ENCODE measurements at places on chromosomes 11 and 22.

DNA sequence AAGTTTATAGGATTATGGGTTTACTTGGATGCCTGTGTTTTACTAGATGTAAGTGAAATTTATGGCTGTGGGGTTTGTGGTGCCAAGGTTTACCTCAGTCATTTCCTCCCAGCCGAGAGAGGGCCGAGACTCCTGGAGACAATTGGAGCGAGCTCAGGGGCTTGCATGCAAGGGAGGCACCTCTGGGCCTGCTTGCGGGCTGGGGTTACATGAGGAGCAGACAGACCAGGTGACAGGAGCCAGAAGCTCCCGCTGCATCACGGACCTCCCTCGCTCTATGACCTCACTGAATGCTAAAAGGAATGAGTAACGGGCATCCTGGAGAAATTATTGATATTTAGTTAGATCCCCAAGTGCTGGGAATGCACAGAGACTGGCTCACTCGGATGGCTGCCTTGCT, 275.2 kb upstream of the KIRREL3 start:
- no peak for DNase-seq

- no peak for DNase-seq
Observed at GRCh38 chr11:65764434-65764833, 16.3 kb downstream of the AP5B1 start.

- no peak for DNase-seq
Observed at GRCh38 chr11:80443177-80443576, 1002.3 kb upstream of the TENM4 start.

- DNase-seq, result no peak
Observed at GRCh38 chr11:67538306-67538705, 15.1 kb upstream of the CABP2 start.

DNA sequence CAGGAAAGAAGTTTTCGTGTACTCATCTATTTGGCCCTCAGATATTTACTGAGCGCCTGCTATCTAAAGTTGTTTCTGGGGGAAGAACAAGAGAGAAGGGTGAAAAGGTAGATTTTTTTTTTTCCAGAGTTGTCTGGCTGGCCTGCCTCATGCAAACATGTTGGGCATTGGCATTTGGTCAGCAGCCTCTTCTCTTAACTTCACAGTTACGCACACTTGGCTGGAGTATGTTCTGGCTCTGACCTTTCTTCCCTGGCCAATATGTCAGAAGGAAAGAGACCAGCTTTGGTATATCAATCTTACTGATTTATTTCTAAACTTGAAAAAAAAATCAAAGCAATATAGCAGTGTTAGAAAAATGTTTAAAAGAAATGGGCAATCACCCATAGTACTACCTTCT, 54.2 kb upstream of the GRAMD1B start:
- no peak for DNase-seq

DNA sequence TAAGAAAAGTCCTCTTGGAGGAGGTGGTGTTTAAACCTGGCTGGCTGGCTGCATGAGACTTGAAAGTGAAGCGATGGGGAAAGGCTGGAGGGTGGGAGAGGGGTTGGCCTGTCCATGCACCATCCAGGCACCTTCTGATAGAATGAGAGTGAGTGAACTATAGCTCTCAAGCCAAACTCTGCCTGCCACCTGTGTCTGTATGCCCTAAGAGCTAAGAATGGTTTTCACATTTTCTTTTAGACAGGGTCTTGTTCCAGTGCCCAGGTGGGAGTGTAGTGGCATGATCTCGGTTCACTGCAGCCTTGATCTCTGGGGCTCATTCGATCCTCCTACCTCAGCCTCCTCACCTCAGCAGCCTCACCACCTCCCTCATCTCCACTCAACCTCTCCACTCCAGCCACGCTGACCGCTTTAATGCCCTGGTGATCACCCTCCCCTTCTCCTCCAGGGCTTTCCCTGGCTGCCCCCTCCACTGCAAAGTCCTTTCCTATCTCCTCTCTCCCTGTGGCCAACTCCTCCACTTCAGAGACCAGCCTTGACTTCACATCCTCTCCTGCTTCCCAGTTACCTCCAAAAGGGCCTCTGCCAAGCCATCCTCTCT, 38.3 kb upstream of the DKK3 start:
- DNase-seq, result no peak

DNA sequence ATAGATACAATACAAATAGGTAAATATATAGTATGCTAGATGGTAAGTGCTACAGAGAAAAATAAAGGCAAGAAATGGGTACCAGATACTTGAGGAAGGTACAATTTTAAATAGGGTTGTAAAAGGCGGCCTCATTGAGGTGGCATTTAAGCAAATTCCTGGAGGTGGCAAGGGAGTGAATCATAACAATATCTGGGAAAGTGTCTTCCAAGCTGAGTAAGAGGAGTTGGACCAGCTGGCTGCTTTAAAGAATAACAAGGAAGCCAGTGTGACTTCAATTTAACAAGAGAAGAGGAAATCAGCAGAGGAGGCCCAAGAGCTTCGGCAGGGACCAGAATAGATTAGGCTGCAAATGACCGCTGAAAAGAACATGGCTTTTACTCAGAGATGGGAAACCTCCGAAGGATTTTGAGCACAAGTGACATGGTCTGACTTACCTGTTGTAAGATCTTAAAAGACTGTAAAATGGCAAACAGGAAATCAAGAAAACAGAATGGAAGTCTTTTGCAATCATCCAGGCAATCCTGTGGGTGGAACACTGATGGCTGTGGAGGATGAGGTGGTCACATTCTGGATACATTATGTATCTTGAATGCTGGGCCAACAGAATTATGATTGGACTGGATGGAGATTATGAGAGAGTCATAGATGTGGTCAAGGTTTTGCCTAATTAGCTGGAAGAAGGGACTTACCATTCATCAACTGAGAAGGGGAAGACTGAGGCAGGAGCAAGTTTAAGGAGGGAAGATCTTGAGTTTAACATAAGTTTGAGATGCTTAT, 77.2 kb downstream of the RDX start:
- DNase-seq, result no peak

- peak; percentile 71 for DNase-seq
Observed at GRCh38 chr11:72189455-72190250, 2.3 kb upstream of the FOLR1 start.

GRCh38 chr11:76201056-76201455, 5.2 kb downstream of the WNT11 start:
- DNase-seq, result no peak

GRCh38 chr11:124123622-124124021, 8.4 kb downstream of the VWA5A start:
- no peak for DNase-seq

GRCh38 chr11:119589001-119589400, 140.0 kb downstream of the NECTIN1 start:
- DNase-seq, result no peak

DNA sequence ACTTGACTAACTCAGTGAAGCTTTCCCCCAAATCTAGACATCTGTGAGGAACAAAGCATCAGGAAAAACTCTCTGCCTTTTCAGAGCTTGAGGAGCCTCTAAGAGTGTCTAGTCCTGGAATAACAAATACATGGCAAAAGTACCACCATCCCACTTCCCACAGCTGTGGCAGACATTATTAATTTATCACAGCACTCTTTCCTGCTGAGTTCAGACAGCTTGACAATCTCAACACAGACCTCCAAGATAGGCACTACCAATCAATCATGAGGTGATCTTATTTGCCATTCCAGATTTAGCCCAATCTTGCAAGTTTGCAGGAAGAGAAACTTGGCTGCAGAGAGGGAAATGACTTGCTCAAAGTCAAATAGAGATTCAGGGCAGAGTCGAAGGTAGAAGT, 202.8 kb downstream of the MN1 start:
- DNase-seq, result no peak

DNA sequence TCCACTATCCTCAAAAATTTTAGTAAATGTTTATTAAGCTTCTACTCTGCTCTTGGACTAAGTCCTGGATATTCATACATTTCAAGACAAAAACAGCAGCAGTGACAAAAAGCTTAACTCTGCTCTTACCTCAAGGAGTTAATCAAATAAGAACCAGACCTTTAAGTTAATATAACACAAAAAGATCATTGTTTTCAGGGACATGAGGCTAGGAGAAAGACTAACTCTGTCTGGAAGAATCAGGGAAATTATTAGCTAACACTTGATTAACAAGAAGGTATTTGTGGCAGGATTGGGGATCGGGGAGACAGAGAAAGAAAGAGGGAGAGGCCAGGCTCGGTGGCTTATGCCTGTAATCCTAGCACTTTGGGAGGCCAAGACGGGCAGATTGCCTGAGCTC, 74.4 kb downstream of the PPP2R1B start:
- DNase-seq, result no peak

DNA sequence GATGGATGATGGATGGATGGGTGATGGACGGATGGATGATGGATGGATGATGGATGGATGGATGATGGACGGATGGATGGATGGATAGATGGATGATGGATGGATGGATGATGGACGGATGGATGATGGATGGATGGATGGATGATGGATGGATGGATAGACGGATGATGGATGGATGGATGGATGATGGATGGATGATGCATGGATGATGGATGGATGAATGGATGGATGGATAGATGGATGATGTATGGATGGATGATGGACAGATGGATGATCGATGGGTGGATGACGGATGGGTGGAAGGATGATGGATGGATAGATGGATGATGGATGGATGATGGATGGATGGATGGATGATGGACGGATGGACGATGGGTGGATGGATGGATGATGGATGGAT, 21.1 kb downstream of the KCTD17 start:
- no peak for DNase-seq

DNA sequence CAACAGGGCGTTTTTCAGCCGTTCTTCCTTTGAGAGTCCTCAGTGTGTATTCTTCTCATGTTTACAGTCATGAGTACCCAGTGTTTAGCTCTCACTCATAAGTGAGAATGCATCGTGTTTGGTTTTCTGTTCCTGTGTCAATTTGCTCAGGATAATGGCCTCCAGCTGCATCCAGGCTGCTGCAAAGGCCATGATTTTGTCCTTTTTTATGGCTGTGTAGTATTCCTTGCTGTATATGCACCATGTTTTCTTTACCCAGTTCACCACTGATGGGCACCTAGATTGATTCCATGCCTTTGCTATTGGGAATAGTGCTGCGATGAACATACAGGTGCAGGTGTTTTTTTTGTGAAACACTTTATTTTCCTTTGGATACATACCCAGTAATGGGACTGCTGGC, 23.5 kb downstream of the B3GAT1 start:
- no peak for DNase-seq

DNA sequence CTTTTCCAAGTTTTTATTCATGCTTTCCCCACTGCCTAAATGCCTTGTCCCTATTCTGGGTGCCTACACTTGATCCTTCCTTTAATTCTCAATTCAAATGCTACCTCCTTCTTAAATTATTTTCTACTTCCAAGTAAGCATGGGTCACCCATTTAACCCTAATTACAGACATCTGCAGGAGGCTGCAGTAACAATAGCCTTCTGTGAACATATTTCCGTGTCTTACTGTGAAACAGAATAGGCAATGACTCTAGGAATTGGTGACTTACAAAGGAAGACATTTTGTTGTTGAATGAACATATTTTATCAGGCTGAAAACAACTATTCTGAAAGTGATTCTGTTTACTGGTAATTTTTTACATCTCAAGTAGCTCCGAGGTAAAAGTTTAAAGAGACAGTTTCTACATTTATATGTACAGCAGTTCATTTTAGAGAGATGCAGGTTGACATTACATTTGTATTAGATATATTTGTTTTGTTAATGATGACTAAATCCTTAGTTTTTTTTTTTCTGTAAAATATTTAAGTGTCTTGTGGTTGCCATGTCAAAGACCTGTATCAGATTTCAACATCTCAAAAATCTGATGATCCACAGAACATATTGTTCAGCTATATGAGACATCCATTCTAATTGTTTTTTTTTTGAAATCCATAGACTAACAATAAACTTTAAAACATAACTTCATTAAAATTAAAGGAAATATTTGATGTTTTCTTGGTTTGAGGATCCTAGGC, 316.8 kb downstream of the CASP12 start:
- no peak for DNase-seq

- no peak for DNase-seq
Observed at GRCh38 chr11:76625472-76626186, 44.9 kb downstream of the LRRC32 start.

DNA sequence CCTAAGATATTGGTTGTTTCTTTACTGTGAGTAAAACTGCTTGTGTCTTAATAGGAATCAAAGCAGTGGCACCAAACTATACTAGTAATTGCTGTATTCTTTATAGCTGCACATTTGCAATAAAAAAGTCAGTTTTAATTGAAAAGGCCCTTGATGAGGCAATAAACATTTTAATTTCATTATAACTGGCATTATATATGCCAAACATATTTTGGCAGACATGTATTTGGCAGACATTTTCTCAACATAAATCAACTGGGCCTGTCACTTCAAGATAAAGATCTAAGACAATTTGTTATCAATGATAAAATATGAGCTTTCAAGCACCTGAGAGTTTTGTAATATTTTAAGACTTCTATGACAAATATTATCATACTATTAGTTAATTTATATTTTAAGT, 245.7 kb downstream of the SBF2 start:
- no peak for DNase-seq

All from right cardiac atrium (tissue), 5 donors.